ENCODE measurements at places on chromosomes 13 and 19.

- DNase-seq, result no peak
Measured at GRCh38 chr13:38941353-38941945, 49.2 kb downstream of the STOML3 start.

DNA sequence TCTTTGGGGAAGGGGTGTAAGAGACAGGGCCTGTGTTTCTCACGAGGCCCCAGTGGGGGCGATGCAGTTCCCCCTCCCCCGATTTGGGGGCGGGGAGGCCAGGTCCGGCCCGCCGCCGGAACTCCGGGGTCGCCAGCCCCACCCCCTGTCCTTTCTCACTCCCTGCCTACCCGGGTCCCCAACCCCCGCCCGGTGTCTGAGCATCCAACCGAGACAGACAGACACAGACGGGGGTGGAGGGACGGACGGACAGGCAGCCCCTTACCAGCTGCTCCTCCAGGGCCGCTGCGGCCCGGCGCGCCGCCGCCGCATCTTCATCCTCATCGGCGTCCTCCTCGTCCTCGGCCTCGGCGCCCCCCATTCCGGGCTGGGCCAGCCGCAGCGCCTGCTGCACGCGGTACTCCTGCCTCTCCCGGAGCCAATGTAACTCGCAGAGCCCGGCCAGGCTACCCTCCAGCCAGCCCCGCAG is 397 bp downstream of the DACT3 start:
- no peak for DNase-seq

- DNase-seq, result no peak
Measured at GRCh38 chr13:32024750-32025149, 6.8 kb upstream of the FRY start.

- no peak for DNase-seq
Measured at GRCh38 chr13:85564598-85564997, 234.6 kb downstream of the SLITRK6 start.

DNA sequence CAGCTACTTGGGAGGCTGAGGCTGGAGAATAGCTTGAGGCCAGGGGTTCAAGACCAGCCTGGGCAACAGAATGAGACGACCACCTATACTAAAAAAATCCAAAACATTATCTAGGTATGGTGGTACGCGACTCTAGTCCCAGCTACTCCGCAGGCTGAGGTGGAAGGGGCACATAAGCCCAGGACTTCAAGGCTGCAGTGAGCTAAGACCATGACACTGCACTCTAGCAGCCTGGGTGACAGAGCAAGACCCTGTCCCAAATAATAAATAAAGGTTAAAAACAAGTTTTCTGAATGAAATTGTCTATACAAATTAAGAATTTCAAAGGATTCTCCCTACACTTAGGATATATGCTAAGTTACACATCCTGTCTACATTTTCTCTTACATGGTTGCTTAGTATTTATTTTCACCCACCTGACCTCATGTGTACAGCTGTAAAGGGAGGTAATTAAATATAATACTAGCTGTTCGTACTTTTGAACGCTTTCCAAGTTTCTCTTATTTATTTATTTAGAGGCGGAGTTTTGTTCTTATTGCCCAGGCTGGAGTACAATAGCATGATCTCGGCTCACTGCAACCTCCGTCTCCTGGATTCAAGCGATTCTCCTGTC is 1.6 kb downstream of the SLC25A30 start:
- no peak for DNase-seq

- no peak for DNase-seq
Measured at GRCh38 chr13:40652588-40652940, 13.9 kb downstream of the FOXO1 start.

DNA sequence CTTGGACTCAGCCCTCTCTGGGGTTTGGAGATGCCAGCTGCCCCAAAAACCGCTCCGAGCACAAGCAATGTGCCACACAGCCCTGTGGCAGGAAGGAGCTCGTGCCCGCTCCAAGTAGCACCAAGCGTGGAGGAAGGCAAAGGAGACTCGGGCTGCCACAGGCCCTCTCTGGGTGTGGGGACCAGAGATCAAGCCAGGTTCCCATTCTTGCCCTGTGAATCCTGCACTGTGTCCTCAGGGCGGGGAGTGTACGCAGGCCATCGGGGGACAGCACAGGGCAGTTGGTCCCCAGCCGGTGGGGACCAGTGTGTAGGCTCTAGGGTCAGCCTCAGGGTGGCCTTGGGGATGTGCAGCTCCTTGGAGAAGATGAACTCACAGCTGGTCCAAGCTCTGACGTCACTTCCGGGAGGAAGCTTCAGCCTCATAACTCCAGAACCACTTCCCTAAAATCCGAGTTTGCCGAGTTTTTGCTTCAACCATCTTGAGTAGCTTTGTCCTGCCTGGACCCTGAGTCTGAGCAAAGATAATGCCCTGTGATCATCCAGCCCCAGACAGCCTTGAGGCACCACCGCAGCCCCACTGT is 9.3 kb upstream of the CPAMD8 start:
- no peak for DNase-seq

GRCh38 chr13:45396533-45397095 is 21.6 kb downstream of the SLC25A30 start:
- DNase-seq, result no peak

GRCh38 chr13:26557051-26557392 is 461 bp upstream of the WASF3 start:
- no peak for DNase-seq

DNA sequence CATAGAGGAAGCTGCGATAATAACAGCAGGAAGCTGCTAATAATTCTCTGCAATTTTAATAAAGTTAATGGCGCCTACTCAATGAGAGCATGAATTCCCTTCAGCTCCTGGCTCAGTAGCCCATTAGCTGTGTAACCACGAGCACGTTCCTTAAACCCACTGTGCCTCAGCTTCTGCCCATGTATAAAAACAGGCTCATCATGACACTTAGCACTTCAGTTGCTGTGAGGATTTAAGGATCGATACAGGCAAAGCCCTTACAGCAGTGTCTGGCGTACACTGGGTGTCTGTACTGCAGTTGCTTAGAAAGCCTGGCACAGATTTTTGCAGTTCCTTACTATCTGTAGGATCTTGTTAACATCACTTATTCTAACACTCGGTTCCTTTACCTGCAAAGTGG is 673.4 kb upstream of the ARGLU1 start:
- no peak for DNase-seq

GRCh38 chr19:36483653-36484052 is 5.7 kb downstream of the ZNF566 start:
- no peak for DNase-seq

- DNase-seq, result no peak
Measured at GRCh38 chr13:28819735-28820098, 422 bp upstream of the MTUS2 start.

DNA sequence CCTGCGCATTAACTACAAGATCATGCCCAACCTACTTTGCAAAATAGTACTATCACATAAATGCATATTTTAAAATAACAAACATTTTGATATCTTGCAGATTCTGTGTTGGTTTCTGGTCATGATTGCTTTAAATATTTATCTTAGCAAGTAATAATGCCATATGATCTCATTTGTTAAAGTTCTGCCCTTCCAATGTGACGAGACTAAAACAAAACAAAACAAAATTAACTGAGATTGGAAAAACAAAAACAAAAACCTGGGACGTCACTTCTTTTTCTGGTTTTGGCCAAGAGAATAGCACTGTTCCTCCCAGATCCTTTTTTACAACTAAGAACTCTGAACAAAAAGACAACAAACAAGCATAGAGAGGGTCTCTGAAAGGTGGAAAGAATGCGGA is 436.3 kb downstream of the DACH1 start:
- DNase-seq, result no peak

GRCh38 chr13:30660796-30661195 is 43.1 kb downstream of the USPL1 start:
- no peak for DNase-seq

DNA sequence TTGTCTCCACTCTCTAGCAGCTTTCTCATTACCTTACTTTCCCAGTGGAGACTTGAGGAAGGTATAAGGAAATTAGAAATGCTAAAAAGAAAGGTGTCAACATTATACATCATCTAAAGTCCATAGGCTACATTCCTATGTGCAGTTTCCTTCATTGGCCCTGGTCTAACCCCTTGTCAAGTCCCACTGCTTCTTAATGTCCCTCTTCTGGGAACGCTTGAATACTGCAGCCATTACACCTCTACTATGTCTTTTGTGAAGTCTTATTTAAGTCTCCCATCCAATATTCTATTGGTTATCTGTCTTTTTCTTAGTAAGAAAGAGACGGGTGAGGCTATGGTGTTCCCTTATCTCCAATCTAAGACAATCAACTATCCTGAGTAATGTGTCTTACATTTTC is 332.6 kb upstream of the TMTC4 start:
- no peak for DNase-seq

DNA sequence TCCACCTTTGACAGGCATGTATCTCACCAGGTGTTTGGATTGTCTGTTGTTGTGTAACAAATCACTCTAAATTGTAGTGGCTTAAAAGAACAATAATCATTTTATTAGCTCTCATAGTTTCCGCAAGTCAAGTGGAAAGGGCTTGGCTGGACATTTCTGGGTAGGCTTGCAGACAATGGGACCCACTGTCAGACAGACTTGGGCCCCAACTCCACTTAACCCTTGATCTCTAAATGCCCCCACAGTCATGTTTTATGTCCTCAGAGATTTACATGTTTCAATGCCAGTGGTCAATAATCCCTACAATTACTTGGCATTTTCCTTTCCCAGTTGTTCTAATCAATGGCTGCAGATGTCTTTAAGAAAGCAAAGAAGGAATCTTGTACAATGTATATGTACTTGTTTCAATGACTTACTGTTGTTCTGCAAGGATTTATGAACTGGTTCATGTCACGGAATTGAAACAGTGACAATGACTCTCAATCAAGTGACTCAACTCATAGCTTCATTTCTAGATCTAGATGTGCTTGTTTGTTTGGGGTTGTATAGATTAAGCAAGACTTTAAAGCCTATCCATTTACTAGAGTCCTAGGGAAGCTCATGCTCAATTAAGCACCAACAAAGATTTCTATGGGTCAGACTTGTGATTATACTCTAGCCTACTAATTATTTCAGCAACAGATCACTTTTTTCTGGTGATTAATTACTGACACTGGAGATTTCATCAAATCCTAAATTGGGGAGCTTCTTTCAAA is 510.1 kb upstream of the NBEA start:
- DNase-seq, result no peak

- DNase-seq, result no peak
Measured at GRCh38 chr13:21434588-21434987, 24.5 kb downstream of the ZDHHC20 start.

- DNase-seq, result no peak
Measured at GRCh38 chr19:46544651-46545050, 49.0 kb upstream of the PNMA8B start.

GRCh38 chr13:109840201-109840892 is 54.0 kb upstream of the IRS2 start:
- DNase-seq, result no peak

GRCh38 chr13:110714797-110715394 is 1.4 kb downstream of the ING1 start:
- no peak for DNase-seq

- DNase-seq, result no peak
Measured at GRCh38 chr13:57996717-57997116, 365.2 kb downstream of the PCDH17 start.
